ENCODE measurements at places on chromosomes 5 and 9.
A peak's percentile ranks its signal among the peaks of the same experiment; 100 is the strongest.

GRCh38 chr9:110029429-110029955 lies 178.5 kb downstream of the C9orf152 start:
- DNase-seq = no peak

- no peak for DNase-seq
Measured at GRCh38 chr5:168156170-168156569, 135.3 kb upstream of the WWC1 start.

GRCh38 chr5:112643339-112643971 lies 94.2 kb upstream of the APC start:
- no peak for DNase-seq

DNA sequence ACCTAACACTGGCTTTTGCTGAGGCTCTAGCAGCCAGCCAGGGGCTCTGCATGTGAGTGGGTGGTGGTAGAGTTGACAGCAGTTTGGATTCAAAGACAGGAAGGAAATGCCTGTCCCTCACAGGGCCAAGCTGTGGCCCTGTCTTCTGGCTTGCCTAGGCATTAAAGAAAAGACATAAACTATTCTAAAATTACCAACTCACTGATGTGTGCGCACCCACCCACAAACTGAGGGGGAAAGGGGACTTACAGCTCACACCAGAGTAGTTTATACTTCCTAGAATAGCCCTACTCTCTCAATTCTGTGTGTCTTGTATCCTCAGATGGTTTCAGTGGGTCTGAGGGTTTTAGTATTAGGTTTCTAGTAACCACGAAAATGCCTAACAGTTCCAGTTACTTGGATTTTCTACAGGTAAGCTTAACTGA lies 18.3 kb upstream of the IL13 start:
- DNase-seq = no peak

GRCh38 chr5:135829179-135829578 lies 5.3 kb upstream of the SLC25A48 start:
- DNase-seq = no peak

GRCh38 chr5:169416583-169417196 lies 115.8 kb upstream of the SLIT3 start:
- no peak for DNase-seq

DNA sequence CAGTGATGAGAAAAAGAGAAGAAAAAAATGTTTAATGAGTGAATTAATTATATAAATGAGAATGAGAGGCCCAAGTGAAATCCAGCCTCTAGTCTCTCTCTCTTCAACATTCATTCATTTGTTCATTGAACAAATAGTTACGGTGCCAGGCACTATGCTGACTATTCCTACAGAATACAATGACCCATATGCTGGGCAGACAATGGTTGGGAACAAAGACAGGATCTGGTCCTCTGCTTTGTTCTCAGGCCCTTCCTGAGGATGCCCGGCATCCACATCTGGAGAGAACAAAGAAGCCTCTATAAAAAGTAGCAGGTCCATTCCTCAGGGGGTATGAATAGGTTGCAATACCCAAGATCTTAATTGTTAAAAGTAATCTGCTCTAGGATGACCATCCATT lies 6.9 kb downstream of the ADAM19 start:
- no peak for DNase-seq

- no peak for DNase-seq
Measured at GRCh38 chr5:60701321-60701968, 1.5 kb upstream of the DEPDC1B start.

GRCh38 chr5:34001241-34001841 lies 6.5 kb downstream of the AMACR start:
- DNase-seq = no peak

DNA sequence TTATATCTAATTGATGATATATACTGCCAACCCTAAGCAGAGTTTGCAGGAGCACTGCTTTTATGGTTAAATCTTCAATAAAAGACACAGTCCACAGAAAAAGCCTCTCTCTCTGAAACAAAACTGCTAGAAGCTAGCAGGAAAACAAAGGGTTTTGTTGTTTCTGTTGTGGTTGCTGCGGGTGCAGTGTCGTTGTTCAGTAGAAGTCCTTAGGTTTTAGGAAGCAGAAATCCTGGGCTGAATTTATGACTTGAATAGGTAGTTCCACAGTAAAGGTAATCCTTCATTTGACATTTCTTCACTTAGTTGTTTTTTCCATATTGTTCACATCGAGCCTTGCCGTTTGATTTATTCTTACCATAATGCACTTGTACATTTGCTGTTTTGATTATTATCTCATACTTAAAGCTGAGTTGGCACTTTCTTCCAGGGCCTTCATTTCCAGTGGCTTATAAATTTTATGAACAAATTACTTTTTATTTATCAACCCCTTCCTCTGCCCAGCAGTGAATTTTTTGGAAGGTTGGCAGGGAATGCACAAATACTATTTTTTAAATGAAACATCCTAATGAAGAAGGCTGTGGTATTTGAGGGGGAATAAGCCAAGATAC lies 209.6 kb upstream of the SLC30A5 start:
- DNase-seq = no peak

- no peak for DNase-seq
Measured at GRCh38 chr5:31079668-31080067, 113.8 kb upstream of the CDH6 start.

DNA sequence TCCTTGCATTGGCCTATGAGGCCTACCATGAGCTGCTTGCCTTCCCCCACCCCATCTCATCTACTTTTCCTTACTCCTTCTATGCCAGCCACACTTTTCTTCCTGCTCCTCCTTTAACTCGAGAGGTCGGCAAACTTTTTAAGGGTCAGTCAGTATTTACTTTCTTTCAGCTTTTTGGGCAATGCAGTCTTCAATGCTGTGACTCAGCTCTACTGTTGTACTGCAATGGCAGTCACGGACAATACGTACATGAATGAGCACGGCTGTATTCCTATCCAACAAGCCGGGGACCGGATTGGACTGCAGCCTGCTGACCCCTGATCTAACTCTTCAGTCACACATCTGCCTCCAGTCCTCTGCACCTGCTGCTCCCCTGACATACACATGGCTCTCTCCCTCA lies 602 bp upstream of the ACTL7A start:
- no peak for DNase-seq

GRCh38 chr5:11596657-11597071 lies 307.6 kb downstream of the CTNND2 start:
- DNase-seq = no peak

GRCh38 chr9:130128733-130129431 lies 43.3 kb upstream of the NCS1 start:
- DNase-seq = peak; percentile 30

DNA sequence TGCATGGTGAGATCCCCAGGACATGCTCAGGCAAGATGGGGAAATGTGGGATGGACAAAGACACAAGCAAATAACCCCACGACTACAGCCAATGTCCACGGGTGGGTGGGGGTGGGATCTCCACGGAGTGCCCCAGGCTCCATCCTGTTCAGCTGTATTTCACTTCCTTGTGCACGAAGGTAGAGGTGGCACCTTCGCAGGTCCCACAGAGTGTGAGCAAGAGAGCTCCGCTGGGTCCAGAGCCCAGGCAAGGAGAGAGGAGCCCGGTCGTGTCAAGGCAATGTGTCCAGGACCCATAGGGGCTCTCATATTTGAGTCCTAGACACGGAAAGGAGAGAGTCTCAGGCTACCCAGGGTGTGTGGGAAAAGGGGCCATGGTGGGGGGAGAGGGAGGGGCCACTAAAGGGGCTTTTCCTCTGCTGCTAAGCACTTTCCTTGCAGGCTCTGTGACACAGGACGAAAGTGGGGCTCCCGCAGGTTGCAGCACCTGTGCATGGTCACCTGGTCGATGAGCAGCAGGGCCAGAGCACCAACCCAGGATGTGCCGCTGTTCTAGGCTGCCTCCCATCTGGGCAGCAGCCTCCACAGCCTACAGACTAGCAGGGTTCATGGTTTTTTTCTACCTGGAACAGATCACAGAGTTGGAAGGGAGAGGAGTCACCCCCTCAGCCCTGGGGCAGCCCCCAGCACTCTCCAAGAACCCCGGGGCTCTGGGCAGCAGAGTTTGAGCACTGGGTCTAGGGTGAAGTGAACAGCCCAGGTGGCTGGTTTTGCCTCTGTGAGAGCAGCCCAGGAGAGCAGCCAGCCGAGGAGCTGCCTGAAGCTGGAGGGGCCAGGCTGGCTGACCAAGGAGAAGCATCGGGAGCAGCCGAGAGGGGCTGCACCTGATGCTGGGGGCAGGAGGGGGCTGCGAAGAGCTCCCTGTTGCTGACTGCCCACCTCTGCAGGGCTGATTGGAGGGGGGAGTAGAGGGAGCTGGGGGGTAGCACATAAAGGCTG lies 100.7 kb upstream of the MVB12B start:
- DNase-seq = no peak

GRCh38 chr5:143186623-143187022 lies 216.9 kb downstream of the NR3C1 start:
- DNase-seq = no peak

DNA sequence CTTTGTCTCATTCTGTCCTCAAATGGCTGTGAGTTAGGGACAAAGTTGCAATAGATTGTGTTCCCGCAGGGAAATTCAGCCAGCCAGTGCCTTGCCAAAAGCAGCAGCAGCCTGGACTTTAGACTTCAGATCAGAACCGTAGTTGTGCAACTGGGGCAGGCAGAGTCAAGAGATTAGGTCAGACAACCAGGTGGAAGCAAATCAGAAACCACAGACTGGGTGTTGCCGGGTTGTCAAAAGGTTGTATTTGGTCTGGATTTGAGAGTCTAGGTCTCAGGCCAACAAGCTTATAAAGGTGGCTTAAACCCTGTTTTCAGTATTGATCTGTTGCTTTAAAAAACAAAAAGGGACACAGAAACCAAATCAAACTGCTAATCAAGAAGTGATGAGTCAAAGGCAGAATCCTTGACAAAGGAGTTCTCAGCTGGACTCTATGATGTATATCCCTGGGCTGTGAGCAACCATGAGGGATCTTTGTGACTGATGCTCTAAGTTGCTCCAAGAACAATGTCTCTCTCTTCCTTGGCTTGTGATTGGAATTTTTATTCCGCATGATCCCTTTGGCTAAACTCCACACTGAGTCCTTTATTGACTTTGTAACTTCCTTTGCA lies 20.9 kb downstream of the RFK start:
- DNase-seq = no peak

DNA sequence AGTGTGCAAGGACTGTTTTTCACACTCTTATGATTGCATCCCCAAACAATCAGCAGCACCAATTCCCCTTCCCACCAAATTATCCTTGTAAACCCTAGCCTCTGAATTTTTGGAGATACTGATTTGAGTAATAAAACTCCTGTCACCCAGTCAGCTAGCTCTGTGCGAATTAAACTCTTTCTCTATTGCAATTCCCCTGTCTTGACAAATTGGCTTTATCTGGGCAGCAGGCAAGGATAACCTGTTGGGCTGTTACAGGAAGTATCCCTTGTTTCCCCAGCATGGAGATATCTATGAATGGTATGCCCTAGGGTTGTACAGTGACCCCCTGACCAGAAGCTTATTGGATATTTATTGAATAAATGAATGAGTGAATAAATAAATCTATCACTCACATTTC lies 80.8 kb downstream of the PTCD2 start:
- DNase-seq = no peak

- DNase-seq = no peak
Measured at GRCh38 chr9:80552931-80553330, 981.2 kb downstream of the TLE4 start.

- DNase-seq = no peak
Measured at GRCh38 chr9:90803860-90804593, 2.4 kb downstream of the SYK start.

DNA sequence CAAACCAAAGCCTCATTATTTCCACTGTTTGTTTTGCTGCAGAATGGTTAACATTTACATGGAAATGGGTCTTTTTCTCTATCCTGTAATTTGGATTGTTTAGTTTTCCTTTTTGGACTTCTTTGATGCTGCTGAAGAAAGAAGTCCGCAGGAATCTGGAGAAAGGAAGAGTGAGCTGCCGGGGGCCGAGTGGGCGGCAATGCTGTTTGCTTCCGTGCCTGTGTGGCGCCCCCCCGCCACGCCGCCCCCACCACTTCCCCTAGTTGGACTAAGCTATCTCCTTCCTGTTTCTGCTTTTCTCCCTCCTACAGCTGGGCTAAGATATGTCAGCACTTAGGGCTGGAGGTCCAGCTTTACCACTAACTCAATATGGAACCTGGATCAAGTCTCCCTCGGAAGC lies 39.7 kb downstream of the ACTL7B start:
- no peak for DNase-seq

GRCh38 chr9:17003576-17004240 lies 131.1 kb upstream of the CNTLN start:
- DNase-seq = no peak

DNA sequence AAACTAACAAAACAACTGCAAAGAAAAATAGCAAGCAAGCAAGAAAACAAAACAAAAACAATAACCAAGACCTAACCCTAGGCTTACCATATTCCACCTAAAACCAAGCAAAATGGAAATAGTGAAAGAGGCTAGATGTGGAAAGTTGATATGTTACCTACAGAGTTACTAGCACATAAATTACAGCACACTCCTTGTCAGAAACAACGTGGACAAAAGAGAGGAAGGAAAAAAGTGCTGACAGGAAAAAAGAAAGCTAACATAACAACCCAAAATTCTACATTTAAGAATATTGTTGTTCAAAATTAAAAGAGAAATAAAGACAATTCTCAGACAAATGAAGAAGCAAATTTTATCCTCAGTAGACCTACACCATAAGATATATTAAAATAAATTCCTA lies 812.8 kb upstream of the NUDT12 start:
- no peak for DNase-seq

DNA sequence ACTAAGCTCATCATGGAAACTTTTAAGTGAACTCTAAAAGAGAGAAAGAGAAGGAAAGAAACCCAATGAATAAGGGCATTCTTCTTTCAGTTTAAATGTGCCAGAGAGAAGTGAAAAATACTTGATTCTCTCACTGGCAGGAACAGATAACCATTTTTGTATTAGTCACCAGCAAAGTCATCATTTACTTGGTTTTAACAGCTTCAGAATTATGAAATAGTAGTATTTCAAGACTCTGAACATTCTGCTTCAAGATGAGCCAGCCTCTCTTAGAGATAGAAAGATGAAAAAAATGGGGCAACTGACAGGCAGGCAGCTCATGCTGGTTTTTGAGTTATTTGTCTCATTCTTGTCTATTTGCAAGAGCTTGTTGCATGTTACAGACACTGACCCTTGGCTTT lies 103.5 kb downstream of the GCNT1 start:
- no peak for DNase-seq

DNA sequence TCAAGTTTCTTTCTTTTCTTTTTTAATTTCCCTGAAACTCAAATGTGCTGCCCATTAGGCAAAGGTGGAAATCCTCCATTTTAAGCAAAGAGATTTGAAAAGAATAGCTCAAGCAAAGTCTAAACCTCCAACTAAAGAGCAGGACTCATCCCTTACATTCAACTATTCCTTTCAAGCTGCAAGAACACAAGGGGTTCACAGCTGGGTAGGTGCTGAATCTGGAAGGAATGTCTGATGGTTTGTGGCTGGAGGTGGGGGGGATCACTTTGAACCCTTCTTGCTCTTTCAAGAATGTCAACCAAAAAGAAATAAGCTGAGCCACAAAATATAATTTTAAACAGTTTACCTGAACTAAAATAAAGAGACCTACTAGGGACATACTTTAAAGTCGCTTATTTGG lies 375.7 kb upstream of the CDH10 start:
- no peak for DNase-seq

GRCh38 chr9:99822109-99822805 lies 572 bp downstream of the NR4A3 start:
- DNase-seq = no peak

GRCh38 chr9:114027863-114028465 lies 50.1 kb downstream of the AMBP start:
- no peak for DNase-seq

- DNase-seq = no peak
Measured at GRCh38 chr9:33289496-33289895, 820 bp upstream of the NFX1 start.

Measured in stimulated activated CD4-positive, alpha-beta T cell treated with anti-CD3 and anti-CD28 coated beads, TNF-alpha, amount 100 ng/mL, for 24 hours (primary cell).